ENCODE measurements at places on chromosomes 2 and 18.

DNA sequence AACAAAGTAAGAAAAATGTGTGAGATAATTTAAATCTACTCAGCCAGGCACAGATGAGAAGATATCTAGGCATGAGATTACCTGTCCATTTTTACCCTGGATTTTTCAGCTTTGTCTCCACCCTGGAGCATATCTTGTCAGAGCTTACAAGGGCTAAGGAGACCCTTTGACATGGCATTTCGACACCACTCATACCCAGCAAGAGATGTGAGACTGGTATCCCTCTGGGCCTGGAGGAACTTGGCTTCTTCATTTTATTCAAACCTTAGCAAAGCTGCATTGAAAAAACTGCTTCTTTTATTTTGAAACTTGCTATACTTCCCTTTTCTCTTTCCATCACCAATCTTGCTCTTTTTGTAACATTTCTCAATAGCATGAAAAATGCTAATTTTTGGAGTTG is 194.9 kb upstream of the HNMT start:
- DNase-seq = no peak

- no peak for DNase-seq
Observed at GRCh38 chr2:76008001-76008702, 297.4 kb upstream of the GCFC2 start.

DNA sequence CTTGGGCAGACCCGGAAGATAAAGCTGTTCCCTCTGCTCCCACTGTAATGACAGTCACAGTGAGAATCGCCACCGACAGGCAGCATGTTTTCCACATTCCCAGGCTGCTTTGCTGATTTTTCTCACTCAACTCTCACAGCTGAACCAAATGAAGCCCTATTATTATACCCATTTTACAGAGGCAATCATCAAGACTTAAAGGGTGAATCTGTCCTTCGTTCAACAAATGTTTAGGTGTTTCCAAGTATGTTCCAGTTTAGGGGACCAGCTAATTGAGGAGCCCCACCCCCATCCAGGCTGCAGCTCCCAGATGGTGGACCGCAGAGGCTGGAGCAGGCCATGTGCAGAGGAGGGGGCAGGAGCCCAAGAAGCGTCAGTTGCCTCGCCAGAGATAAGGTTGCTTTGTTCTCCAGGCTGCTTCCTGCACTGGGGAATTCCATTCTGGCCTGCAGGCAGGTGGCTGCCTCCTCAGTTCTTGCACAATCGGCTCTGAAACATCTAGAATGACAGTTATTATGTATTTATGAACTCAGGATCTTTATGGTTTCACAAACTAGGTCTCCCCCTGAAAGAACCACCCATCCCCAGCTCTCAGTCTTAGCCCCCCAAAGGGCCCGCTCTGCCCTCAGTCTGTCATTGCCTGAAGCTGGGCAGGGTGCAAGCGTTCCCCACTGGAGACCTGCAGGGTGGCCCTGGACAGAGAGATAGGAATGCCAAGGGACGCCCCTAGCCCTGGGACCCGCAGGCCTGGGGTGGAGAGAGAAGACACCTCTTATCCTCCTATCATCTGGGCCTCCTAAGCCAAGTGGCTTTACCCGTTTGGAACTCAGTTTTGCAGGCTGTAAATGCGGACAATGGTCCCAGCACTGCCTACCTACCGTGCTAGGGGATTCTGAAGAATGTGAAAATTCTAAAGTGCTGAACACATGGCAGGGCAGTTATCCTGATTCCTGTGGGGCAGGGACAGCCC is 49.1 kb upstream of the MYCN start:
- no peak for DNase-seq

- no peak for DNase-seq
Observed at GRCh38 chr18:56637711-56638231, 621 bp downstream of the TXNL1 start.

All from amniotic stem cell (primary cell).